Activated T-cell treated with anti-CD3 and anti-CD28 coated beads for 1 hour (primary cell): ENCODE measurements at places on chromosomes 11 and 22.

- no peak for DNase-seq
Observed at GRCh38 chr11:122779047-122779629, 59.2 kb upstream of the CRTAM start.

DNA sequence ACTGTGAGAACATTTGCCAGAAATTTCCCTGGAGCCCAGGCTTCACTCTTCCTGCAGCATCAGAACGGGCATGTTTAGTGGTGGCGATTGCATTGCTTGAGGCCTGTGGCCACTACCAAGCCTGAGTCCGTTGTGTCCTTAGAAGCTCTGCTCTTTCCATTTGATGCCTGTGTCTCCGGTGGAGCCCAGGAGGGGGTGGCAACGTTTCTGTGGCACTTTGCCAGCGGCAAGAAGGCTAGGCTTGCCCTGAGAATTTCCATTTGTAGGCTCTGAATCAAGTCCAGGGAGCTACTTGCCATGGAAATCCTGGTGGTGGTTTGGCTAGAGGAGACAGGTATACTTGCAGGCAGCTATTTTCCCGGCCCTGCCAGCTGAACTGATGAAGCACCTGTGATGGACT lies 47.1 kb downstream of the ADAMTS8 start:
- no peak for DNase-seq

DNA sequence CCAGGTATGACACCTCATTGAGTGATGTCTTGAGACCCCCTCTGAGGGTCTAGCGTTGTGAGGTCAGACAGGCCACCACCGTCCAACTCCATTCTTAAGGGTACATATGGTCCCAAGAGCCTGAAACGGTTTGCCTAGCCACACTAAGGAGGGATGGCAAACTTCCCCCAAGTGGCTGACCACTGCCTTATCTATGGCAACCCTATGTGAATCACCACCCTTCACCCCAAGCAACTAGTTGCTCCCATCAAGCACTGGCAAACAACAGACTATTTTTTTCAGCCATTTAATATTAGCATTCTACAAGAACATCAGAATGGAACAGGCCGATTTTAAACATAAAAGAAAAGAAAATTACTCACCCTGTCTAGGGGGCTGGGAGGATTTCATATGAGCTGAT lies 22.8 kb downstream of the THOC5 start:
- DNase-seq = no peak

DNA sequence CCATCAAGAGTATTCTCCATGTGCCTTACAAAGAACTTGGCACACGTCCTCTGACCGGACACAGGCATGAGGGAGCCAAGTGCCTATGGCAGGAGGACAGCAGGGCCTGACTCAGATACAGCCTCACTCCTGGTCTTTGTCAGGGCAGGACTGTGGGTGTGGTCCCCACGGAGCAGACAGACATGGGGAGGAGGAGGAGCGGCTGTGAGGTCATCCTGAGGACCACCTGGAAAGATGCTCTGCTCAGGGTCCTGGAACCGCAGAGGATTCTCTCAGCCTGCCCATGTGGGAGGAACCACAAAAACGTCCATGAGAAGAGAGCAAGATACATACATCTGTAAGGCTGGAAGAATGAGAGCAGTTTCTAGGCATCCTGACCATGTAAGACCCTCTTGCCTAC lies 576.3 kb downstream of the BRD1 start:
- DNase-seq = no peak

- no peak for DNase-seq
Observed at GRCh38 chr11:3041699-3042441, 15.4 kb downstream of the CARS1 start.

- no peak for DNase-seq
Observed at GRCh38 chr11:1012740-1013630, 23.5 kb downstream of the MUC6 start.

DNA sequence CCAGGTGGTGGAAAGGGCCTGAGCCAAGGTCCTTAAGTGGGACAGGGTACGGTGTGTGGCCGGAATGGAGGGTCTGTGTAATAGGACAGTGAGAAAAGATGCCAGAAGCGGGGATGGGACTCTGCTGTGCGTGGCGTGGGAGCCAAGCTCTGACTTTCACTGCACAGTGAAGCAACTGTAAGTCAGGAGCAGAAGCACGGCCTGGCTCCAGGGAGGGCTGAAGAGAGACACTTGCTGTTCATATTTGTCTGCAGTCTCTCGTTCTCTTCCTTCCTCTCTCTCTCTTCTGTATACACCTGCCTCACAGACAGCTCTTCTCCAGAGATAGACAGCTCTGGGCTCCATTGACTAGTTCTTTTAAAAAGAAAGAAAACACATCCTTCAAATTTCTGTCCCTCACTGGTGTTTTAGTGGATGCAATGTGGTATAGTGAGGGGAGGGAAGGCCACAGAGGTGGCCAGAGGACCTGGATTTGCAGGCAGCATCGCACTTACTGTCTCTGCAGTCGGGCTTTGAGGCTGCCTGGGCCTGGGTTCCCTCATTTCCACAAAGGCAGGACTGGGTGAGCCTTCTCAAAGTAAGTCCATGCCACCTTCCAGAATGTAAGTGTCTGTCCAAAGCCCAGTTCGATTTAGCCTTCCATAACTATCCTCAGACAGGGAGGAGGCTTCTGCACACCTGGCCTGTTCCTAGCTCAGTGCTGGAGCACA lies 2.1 kb downstream of the IL17RA start:
- no peak for DNase-seq

- peak; percentile 9 for DNase-seq
Observed at GRCh38 chr11:77411137-77411707, 62.7 kb downstream of the PAK1 start.

GRCh38 chr11:2774173-2775082 lies 74.6 kb upstream of the KCNQ1OT1 start:
- no peak for DNase-seq

DNA sequence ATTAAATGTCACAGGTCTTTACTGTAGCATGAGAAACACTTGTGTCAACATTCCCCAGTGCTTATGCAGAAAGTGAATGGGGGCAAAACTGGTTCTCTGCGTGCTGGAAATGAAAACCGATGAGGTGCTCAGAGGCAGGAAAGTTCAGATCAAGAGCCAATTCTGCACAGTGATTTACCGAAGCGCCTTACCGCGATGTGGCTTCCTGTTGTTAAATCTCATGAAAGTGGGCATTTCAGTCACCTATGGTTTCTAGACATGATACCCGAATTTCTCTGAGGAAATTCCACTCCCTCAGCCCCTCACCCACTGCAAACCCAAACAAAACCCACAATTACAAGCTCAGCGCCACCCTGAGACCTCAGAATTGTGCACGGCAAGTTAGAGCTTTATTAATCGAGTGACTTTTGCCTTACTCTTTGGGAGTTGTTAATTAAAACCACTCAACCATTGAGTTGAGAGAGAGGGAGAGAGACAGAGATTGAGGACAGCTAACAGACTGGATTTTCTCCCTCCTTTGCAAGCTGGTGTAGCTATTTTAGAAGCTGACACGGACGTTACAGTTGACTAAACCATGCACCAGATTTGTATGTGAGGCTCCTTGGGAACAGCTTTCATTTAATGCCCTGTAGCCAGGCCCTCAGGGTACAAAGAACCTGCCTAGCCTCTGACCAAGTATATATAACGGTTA lies 196.4 kb downstream of the DBX1 start:
- no peak for DNase-seq

DNA sequence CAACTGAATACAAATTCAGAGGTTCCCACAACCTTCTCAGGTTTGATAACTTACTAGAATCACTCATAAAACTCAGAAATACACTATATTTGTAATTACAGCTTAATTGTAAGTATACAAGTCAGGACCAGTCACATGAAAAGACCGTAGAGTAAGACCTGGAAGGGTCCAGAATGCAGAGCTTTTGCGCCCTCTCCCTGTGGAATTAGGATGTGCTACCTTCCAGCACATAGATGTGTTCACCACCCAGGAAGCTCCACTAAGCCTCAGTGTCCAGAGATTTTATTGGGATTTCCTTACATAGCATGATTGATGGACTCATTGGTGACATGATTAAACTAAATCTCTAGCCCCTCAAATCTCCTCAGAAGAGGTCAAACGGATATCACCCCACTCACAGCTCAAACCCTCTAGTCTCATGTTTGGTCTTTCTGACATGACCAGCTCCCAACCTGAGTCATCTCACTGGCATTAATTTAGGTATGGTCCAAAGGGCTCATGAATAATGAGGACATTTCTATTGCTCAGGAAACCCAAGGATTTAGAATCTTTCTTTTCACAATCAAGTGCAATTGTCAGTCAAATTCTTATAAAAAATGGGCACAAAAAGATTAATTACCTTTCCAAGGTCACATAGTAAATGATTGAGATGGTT lies 77.2 kb upstream of the UBASH3B start:
- no peak for DNase-seq

GRCh38 chr11:1497600-1497999 lies 11.0 kb upstream of the MOB2 start:
- no peak for DNase-seq

DNA sequence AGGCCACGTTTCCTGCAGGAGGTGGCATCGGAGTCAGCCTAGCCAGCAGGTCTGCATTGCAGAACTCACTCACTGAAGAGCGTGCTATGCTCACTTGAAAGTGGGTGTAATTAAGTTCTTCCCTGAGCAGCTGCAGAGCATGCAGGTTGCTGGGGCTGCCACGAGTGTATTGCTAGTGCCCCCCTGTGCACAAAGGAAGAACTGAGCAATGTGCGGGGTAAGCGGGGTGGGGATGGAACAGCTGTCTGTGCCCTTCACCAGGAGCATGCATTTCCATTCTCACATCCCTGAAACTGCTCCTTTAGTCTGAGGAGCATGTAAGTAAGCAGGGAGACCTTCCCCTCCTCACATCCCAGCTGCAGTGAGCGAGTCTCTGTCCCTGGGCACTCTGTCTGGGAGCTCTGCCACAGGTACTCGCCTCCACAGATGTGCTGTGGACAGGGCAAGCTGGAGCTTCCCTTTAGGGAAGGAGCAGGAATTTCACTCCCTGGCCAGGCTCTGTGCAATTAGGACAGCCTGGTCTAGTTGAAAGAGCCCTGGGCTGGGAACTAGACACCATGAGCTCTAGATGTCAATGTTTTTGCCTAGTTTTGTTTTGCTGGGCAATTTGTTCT lies 1031.8 kb downstream of the NTM start:
- no peak for DNase-seq

- DNase-seq = peak; percentile 39
Observed at GRCh38 chr11:122863704-122864326, 18.7 kb upstream of the JHY start.

DNA sequence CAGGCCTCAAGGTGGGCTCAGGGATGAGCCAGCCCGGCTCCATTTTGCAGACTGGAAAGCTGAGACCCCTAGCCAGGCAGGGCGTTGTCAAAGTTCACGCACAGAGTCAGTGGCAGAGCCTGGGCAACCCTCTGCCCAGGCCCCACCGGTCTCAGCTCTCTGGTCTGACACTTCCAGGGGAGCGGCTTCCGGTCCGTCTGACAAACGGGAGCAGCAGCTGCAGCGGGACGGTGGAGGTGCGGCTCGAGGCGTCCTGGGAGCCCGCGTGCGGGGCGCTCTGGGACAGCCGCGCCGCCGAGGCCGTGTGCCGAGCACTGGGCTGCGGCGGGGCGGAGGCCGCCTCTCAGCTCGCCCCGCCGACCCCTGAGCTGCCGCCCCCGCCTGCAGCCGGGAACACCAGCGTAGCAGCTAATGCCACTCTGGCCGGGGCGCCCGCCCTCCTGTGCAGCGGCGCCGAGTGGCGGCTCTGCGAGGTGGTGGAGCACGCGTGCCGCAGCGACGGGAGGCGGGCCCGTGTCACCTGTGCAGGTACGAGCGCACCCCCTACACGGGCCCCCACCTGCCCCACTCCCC lies 36.0 kb downstream of the CD6 start:
- no peak for DNase-seq

DNA sequence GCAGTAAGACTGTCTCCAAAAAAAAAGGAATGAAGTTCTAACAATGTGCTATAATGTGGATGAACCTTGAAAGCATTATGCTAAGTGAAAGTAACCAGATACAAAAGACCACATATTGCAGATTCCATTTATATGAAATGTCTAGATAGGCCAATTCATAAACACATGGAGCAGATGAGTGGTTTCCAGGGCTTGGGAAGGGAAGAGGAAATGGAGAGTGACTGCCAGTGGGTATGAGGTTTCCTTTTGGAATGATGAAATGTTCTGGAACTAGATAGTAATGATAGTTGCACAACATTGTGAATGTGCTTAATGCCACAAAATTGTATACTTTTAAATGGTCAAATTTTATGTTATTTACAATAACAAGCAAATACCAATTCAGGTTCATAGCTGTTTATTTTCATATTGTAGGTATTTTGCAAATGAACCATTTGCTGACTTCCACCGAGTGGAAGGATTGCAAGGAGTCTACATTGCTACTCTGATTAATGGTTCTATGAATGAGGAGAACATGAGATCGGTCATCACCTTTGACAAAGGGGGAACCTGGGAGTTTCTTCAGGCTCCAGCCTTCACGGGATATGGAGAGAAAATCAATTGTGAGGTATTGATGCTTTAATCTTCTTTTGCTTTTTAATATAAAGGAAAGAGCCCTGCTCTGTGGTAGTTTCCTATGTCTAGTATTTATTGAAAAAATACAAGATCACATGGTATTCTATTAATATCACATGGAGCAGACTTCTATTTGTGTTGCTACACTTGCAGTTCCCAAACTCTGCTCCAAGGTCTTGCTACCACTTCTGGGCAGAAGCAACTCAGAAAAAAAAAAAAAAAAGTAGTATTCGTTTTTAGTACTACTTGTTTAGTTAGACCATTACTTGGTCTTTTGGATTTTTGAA lies 67.7 kb upstream of the SORL1-AS1 start:
- DNase-seq = no peak

DNA sequence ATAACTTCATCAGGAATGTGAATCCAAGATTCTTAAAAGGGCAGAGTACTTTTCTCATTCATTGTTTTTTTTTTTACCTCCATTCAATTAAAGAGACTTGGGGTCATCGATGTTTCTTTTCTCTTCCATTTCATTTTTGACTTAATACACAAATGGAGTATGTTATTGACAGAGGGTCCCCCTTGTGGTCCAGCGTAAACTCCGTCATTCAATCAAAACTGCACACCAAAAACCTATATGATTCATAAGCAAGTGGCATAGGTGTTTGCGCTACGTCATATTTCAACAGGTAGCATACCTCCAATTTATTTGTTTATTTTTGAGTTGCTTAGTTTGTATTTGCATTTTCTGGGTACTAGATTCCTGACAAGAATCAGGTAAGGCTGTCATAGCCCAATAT lies 12.7 kb upstream of the FOLH1 start:
- no peak for DNase-seq
